Skin of body (tissue), 3 donors: ENCODE measurements at places on chromosomes 11 and 22.

DNA sequence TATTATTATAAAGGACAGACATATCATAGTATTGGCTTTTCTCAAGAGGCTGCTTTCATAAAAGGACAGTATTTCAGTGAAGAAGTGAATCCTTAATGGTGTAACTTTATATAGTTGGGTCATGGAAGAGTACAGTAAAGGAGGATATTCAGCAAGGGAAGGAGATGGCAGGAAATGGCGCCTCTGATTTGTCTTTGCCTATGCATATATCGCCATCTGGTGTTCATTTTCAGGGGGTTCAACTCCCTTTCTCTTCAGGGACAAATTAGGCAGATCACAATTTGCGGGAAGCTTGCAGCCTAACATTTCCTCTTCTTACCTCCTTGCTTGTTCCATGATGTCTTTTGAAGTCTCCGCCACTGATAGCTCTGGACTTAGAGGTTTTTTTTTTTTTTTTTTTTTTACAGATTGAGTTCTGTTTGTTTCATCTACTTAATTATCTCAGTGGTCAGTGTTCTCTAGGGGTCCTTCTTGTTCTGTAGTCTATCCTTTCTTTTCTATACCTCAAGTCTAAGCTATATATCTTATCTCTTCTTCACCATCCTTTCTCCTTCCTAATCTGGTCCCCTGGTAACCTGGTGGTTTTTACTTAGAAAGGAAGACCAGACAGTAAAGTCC, 21.8 kb upstream of the RRM1 start:
- DNase-seq: peak; percentile 83

DNA sequence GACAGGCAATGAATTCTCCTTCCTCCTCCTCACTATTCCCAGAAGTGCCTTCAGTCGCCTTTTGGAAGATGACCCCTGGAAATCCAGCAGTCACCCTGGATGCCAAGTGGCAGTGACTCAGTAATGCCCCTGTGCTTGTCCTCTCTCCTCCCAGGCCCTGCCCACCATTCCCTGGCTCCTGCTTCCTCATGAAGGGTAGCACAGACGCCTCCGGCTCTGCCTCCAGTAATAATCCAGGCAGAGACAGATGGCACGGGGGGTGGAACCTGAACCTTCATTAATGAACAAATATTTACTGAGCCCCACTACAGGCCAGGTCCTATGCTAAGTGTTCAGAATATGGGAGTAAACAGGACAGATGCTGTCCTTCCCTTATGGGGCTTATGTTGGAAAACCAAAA, 23.2 kb downstream of the SYT13 start:
- no peak for DNase-seq

- no peak for DNase-seq
These were observed 1.9 kb upstream of the CSNK1E start for GRCh38 chr22:38318792-38319773.

DNA sequence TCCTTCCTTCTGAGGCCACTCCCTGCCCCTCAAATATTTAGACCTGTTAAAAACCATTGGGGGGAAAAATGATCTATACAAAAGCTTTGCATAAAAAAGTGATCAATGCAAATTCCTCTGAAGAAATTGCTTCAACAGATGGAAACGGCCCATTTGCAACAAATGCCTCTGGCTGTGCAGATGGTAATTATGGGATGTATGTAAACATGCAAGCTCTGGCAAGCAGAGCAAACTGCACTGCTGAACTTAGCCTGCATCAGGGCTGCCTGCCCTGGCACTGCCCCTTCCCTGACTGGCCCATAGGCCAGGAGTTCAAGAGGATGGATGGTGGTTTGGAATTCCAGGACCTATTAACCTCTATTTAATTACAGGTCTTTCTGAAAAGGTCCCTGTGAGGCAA, 388.7 kb downstream of the MIAT start:
- no peak for DNase-seq

DNA sequence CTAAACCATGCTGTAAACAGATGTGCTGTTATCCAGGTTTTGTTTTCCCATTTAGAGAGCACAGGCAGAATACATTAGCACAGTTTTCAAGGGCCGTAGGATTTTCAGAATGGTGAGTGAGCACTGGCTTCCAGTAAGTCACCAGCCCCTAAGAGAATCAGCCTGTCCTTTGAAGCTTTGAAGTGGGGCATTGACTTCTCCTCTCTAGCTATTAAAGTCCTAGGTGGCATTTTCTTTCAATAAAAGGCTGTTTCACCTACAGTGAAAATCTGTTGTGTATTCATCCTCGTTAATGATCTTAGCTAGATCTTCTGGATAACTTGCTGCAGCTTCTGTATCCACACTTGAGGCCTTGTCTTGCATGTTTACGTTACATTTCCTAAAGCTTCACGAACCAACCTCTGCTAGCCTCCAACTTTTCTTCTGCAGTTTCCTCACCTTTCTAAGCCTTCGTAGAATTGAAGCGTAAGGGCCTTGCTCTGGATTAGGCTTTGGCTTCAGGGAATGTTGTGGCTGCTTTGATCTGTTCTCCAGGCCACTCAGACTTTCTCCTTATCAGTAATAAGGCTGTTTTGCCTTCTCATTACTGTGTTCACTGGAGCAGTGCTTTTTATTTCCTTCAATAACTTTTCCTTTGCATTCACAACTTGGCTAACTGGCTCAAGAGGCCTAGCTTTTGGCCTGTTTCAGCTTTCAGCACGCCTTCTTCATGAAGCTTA, 15.5 kb downstream of the CECR2 start:
- no peak for DNase-seq

DNA sequence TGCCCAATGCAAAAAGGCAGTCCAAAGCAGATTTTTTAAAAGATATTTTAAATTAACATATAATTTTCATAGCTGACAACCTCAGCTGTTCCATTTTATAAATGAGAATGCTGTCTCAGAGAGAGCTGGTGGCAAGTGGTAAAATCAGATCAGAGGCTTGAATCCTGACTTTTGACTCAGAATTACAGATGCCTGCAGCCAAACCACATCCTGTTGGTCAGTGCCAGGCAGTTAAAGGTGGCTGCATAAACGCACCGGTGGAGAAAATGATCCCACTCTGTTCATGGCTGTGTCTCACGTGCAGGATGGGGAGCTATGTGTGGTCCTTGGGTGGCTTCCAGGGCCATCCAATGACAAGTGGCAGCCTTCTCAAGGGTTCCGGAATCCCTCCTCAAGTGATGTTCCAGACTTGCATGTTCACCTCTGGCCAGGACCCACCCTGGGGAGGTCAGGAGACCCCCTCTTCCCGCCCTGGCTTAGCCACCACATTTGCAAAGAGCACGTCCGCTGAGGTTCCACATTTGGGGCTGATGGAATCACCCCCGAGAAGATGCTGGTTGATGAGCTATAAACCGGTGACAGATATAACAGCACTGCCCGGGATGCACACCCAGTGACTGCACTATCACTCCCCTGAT, 155.5 kb downstream of the SHANK2 start:
- DNase-seq: no peak

GRCh38 chr11:64746486-64746885, 2.5 kb upstream of the RASGRP2 start:
- DNase-seq: no peak

GRCh38 chr11:74641289-74641688, 48.9 kb downstream of the POLD3 start:
- no peak for DNase-seq

DNA sequence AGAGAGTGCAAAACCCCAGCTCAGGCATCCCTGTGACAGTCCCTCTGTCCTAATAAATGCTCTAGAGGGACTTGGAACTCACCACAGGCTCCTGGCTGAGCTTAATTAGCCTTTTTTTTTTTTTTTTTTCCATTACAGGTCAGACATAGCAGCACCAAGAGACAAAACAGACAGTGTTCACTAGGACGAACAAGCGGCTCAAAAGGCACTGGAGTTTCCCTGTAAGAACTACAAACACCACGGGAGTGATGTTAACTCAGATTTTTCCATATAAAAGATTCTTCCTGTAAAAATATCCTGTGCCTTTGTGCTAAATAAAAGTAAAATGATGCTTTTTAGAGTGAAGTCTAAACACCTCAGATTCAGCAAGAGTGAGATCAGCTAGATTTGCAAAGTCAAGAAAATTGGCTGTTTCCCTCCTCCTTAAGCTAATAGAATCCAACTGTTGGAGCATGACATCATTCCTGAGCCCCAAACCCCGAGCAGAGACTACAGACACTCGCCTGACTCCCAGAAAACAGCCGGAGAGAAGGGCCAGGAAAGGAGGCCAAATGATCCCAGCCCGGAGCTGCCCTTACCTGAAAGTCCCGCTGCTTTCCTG, 101.0 kb upstream of the AKIP1 start:
- peak; percentile 80 for DNase-seq

DNA sequence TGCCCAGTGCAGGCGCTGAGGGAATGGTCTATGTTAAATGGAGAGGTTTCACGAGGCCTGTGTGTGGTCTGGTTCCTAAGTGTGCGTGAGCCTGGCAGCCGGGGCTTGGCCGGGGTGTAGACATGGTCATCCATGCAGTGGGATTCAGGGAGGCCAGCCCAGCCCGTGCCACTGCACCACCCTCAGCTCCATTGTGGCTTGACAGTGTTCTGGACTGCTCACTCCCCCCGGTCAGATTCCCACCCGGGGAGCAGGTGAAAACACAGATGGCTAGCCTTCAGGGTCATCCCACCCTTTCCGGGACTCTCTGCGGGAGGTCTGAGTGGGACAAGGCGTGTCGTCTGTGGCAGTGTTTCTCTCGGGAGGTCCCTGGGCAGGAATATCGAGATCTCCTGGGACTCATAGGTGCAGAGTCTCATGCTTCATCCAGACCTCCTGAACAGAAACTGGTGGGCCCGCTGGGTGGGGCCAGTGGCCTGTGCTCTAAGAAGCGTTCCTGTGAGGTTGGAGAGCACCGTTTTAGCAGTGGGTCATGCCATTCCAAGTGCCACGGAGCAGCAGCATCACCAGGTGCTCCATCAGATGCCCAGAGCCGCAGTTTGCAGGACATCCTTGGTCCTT, 52.3 kb downstream of the ST14 start:
- DNase-seq: no peak

GRCh38 chr22:38474003-38474607, 6.2 kb downstream of the KDELR3 start:
- DNase-seq: no peak

GRCh38 chr22:24519496-24519895, 24.4 kb downstream of the UPB1 start:
- DNase-seq: no peak

GRCh38 chr11:66466225-66467033, at the start of gene PELI3:
TSS of gene PELI3 (plus strand) at chr11:66466905. CDS start at chr11:66468129, 1,224 bp downstream.
- DNase-seq: peak; percentile 94

DNA sequence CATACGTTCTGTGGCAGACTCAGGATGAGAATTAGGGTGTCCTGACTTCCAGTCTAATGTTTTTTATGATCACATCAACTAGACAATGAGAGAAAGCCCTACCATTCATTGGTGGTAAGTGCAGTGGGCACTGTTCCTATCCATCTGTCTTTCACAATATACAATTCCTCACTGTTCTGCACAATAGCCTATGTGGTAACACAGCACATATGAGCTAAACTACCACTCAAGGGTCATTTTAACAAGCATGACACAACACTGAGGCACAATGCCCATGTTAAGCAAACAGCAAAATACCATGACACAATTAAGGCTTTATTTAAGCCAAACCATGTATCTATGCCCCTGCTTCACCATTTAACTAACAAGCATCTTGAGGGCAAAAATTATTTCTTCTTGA, 52.3 kb downstream of the SIK3 start:
- no peak for DNase-seq

GRCh38 chr11:67441731-67442351, 1.4 kb downstream of the CORO1B start:
- no peak for DNase-seq

GRCh38 chr11:112806876-112807275, 154.3 kb upstream of the NCAM1 start:
- peak; percentile 78 for DNase-seq

DNA sequence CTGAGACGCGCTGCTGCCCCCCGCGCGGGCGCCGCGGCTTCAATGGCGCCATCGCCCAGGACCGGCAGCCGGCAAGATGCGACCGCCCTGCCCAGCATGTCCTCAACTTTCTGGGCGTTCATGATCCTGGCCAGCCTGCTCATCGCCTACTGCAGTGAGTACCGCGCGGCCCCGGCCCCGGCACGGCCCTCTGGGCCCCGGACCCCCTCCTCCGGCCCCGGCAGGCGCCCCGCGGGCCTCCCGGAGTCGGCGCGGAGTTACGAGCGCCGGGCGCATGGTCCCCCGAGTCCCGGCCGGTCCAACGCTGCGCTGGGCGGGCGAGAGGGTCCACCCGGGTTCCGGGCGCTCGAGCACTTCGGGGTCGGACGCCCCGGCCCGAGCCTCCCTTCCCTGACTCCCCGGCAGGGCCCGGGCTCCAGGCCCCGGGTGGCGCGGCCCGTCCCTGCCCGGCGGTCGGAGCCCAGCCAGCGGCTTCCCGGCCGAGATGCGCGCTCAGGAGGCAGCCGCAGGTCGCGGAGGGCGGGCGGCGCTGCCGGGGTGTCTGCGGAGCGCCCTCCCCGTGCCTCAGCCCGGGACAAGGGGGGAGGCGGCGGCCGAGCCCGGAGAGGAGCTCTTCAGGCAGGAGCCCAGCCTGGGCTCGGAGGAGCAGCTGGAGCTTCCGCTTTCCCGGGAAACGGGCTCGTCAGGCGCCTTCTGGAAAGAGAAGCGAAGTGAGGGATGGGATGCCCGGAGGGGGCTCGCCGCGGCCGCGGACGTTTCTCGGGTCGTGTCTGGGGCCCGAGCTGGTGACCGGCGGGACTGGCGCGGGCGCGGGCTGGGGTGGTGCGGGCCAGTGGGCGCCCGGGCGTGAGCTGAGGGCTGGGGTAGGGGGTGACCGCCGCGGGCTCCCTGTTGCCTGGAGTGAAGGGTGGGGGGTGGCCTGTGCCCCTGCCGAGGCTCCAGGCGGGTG, 1337.8 kb downstream of the BRD1 start:
- DNase-seq: no peak

DNA sequence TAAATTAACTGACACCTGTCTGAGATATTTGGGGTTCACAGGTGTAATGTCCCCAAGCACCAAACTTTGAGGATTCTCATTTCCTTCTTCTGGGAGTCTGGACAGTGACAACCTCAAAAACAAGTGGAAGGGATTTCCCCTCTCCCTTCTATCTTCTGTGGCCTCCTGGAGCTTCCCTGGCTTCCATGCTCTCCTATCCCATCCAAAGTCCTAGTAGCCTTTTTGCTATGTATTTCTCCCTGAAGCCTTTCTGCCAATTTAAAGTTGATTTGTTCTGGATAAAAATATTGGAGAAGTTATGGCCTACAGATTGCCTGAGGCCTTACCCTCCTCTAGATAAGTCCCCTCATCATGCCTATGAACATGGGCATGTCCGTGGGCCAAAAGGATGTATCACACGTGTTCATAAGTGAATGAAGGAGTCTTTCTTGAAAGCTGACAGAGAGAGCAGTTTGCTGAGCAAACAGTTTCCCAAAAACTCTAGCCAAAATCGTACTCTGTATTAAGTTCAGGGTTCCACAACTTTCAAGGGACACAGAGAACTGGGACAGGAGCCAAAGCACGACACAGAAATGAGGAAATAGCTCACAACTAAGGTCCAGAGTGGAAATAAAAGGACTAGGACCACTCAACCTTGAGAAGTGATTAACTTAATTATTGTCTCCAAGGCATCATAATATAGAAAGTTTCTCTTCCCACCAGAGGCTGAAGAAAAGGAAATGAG, 6.7 kb downstream of the HEPACAM start:
- no peak for DNase-seq

GRCh38 chr11:86947541-86947940, 7.7 kb downstream of the FZD4 start:
- no peak for DNase-seq
